Iris pigment epithelial cell (primary cell): ENCODE measurements at places on chromosomes 5 and 9.

DNA sequence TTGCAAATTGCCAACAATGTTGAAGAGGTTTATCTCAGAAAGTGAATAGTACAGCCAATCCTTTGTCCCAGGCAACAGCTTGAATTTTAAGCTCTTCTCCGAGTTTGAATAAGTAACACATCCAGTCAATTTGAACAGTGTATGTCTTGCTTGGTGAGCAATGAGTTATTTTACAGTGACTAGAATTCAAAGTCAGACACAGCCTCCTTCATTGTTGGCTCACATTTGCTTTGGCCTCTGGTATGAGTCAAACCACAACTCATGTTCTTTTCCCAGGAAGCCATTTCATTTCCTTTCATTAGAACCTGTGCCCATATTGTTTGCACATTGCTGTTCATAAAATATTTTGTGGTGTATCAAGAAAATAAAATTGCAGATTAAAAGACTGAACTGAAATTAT, 622.0 kb upstream of the DAB2 start:
- peak; percentile 84 for DNase-seq

GRCh38 chr9:31347082-31347617, 1037.3 kb upstream of the ACO1 start:
- peak; percentile 42 for DNase-seq

DNA sequence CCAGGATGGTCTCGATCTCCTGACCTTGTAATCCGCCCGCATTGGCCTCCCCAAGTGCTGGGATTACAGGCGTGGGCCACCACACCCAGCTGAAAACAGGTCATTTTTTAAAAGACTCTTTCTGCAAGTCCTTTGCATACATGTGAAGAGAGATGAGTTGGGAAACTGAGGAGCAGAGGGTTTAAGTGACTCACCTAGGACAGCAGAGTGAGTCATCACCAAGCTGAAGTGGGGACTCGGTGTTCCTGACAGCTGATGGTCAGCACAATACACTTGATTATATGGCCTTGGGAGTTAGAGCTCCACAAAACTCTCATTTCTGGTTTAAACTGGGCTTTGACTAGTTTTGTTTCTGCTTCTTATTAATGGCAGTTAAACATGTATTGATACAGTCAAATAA, 38.1 kb upstream of the SSBP2 start:
- DNase-seq = peak; percentile 84

DNA sequence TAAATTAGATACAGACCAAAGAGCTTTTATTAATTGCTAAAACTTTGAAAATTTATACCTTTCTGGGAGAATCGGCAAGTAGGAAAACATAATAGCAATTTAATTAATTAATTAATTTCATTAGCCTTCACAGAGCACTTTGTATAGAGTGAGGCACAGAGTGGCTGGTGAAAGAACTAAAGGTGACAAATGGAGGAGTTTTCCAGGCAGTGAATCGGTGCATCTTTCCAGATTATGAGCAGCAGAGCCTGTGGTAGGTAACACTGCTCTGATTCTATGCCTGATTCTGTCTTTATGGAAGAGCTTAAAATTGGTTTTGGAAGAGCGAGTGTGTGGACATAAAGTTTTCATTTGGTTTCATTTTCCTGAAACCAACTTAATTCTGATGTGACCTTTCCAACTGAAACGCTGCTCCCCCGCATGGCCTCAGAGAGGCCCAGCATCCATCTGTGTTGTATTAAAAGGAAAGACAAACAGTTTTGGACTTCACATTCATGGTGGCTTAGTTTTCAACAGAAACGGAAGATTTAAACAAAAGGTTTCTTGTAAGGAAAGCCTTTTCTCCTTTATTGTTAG, 188.9 kb upstream of the RPS23 start:
- peak; percentile 58 for DNase-seq

GRCh38 chr9:88957526-88957925, 33.7 kb upstream of the S1PR3 start:
- DNase-seq = no peak

- peak; percentile 4 for DNase-seq
Measured at GRCh38 chr9:118362123-118362522, 657.9 kb downstream of the TLR4 start.

DNA sequence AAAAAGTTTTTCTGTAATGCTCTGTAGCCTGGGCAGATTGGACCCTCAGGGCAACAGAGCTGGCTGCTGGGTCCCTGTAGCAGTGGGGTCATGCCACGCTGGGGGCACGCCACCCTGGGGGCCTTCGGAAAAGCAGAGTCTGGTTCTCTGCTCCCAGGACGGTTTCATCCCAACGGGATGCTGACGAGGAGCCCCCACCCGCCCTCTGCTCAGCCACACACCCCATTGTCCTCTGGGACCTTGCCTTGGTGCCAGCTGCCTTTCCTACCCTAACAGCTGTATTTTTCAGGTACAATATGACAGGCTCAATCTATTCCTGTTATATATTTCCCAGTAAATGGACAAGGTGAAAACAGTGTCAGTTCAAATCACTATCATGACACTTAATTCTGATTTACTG, 29.0 kb upstream of the MVB12B start:
- no peak for DNase-seq
